Kidney epithelial cell (primary cell): ENCODE measurements at places on chromosomes 6 and 20. TPM values are rescaled to one million over a fixed set of nuclear protein-coding genes. Genes with fewer than 3 reads are reported as not detected.

The TSBP1 gene
- total RNA-seq, result not detected in 2 replicates

The GLP1R gene
- 0.17 TPM in 1 of 2 replicates, not detected in the other for total RNA-seq

DNA sequence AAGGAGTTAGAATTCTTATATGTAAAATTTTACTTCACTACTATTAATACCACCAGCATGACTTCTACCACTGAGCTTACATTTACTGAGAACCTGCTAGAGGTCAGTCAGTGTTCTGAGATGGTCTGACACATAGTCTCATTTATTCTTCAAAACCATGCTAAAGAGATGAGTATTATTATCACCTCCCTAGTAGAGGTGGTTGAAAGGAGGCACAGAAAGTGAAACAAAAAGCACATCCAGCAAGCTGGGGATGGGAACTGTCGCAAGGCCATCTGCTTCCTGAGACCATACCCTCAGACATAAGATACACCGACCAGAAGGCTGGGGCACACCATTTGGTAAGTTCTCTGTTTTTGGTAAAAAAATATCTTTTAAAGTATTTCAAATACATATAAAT is 137.7 kb downstream of the INSM1 start:
- no peak for DNase-seq

- no peak for DNase-seq
These were observed 104.6 kb upstream of the FRMD1 start for GRCh38 chr6:168183613-168183970.
